ENCODE measurements at places on chromosomes 6 and 20.

GRCh38 chr6:16204653-16205376 lies 33.6 kb upstream of the GMPR start:
- no peak for DNase-seq

GRCh38 chr20:49868538-49868937 lies 46.8 kb downstream of the SPATA2 start:
- DNase-seq, result no peak

DNA sequence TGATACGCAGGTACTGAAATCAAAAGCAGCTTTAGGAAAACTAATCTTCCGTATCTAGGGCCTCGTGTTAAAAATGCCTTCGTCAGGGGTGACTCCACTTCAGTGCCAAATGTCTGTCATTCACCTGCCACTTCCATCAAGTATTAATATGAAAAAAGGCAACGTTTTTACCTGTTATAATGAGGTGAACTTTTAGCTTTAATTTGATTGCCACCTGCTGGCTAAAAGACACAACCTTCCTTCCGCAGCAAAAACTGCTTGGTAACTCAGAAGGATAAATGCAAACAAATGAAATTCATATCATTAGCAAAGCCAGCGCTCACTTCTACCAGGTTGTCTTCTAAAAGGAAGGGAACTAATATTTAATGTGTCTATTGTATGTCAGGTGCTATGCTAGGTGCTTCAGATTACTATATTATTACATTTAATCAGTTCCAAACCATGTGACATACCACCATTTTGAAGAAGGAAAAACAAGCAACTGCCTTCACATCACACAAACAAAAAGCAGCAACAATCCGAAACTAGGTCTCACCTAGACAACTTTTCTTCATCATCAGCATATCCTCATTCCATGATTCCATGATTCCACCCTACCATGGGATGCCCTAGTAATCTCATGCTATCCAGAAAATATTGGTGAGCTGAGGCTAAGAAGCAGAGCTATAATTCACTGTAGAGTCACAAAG lies 20.6 kb upstream of the ARHGAP18 start:
- no peak for DNase-seq

- no peak for DNase-seq
Observed at GRCh38 chr6:113679051-113679450, 178.1 kb upstream of the MARCKS start.

DNA sequence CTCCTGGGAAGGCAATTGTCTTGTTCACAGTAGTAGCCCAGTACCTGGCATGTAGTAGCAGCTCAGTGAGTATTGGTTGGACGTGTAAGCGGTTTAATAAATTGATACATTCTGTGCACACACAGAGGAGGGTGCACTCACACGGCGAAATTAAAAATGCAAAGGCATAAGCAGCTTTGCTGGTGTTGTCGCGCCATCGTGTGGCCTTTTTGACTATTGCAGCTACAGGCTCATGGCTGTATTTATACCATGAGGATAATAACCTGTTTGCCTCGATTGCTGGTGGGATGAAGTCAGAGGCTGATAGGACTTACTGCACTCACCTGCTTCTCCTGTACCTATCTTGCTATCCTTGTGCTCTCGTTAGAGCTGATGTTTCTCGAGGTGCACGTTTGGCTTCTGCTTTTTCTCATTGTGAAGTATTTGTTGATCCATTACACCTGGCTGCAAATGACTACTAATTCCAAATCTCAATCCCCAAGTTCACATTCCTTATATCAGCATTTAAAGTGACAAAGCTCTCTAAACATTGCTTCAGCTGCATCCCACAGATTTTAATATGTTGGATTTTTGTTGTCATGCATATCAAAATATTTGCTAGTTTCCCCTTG lies 61.5 kb downstream of the TBXT start:
- peak; percentile 32 for DNase-seq

DNA sequence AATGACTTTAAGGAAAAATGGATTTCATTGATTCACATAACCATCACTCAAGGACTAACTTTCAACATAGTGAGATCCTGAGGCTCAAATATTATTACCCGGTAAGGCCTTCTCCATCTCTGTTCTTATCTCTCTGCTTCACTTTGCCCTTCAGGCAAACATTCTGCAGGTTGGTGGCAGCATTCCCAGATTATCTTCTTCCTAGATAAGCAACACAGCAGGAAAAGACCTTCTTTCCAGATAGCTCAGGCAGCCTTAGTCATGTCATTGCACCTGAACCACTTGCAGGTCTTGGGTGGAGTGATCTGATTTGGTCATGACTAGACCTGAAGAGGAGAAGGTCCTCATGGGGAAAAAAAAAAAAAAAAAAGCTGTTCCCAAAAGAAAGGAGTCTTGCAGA lies 5.3 kb upstream of the HIVEP2 start:
- DNase-seq, result no peak

Measured in non-pigmented ciliary epithelial cell (primary cell).